Umbilical cord (tissue), 2 donors: ENCODE measurements at places on chromosomes 1 and 21. TPM values are rescaled to one million over a fixed set of nuclear protein-coding genes. Genes with fewer than 3 reads are reported as not detected.

- DNase-seq, result no peak
Measured at GRCh38 chr1:28812669-28813468, 899 bp downstream of the OPRD1 start.

- DNase-seq, result no peak
Measured at GRCh38 chr1:203662360-203662759, 35.7 kb downstream of the ATP2B4 start.

DNA sequence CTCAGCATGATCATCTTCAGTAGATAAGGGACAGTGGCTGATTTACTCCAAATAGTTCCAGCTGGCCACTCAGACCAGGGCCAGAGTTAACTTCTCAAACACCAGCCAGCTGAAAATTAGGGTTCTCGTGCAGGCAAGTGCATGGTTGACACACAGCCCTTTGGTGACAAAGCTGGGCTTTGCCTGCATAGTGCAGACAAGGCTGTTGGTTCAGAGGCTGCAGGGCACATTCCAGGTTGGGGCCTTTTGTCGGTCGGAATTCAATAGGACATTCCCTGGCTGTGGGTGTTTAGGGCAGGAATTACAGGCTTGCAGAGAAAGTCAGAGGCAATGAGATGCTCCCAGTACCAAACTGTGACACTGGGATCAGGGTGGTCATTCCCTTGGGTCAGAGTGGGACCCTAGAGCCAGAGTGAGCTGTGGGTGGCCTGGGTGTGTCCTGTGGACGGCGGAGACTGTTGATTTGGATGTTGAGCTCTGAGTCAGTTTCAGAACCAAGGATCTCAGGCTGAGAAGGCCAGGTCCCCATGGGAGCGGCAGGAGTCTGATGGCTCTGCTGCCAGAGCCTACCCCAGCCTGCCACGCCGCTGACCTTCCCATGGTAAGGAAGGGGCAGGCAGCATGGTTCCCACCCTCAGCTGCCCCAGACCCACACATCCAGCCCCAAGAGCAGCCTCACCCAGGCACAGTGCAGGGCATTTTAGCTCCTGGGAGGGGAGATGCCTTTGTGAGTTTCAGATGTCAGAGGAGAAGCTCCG, 56.2 kb downstream of the STUM start:
- no peak for DNase-seq

The KRTAP21-1 gene
- total RNA-seq, result not detected

The CD52 gene
- not detected for total RNA-seq

The PKLR gene
- total RNA-seq, result not detected
